ENCODE measurements at places on chromosomes 3 and 15. TPM values are rescaled to one million over a fixed set of nuclear protein-coding genes. Genes with fewer than 3 reads are reported as not detected.

The SERPINI2 gene
- total RNA-seq, result not detected

The TUSC7 gene
- not detected for total RNA-seq

The ISG20 gene
- total RNA-seq, result 151 TPM

The CFAP91 gene
- not detected for total RNA-seq

The ATP8B4 gene
- 39.2 TPM for total RNA-seq

GRCh38 chr3:75129101-75129500 is 514.6 kb upstream of the CNTN3 start:
- DNase-seq, result no peak

DNA sequence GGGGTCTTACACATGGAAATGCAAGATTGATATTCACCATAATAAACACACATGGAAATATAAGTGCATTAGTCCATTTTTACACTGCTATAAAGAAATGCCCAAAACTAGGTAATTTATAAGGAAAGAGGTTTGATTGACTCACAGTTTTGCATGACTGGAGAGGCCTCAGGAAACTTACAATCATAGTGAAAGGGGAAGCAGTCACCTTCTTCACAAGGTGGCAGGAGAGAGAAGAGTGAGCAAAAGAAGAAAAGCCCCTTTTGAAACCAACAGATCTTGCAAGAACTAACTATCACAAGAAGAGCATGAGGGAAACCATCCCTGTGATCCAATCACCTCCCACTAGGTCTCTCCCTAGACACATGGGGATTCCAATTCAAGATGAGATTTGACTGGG is 111.7 kb upstream of the TP63 start:
- DNase-seq, result no peak

DNA sequence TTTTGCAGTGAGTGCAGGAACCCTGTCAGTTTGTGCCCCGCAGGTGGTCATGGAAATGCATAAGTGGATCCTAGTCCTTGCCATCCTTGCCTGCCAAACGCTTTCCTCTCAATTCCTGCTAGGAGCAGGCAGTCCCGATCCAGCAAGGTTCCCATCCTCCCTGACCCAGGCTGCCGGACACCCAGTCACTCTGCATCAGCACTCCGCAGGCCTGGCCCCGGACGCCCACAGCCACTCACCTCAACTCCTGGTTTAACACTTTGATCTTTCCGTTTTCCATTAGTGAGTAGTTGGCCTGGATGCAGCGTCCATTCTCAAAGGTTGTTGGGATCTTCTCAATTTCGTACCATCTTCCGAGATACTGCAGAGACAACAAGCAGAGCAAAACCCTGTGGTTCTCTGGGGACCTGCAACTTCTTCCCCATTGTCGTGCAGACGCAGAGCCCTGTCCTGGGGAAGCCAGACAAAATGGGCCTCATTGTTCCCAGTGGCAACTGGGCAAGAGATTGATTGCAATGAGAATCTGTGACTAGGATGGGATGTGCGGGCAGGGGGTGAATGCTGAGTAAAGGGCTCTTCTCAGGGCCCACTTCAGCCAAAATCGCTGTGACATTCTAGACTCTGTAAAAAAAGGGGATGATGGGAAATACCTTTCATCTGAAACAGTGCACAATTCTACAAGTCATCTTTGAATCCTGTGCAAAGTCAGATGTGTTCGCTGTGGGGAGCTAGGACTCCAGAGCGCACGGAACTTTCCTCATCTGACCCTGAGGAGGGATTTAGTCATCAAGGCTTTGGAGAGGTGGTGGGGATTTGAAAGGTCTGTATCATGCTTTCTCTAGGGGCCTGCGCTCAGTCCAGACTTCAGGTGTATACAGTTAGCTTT is 9.9 kb downstream of the APOD start:
- no peak for DNase-seq

- DNase-seq, result no peak
Observed at GRCh38 chr3:124829819-124830554, 57.2 kb downstream of the ITGB5 start.

DNA sequence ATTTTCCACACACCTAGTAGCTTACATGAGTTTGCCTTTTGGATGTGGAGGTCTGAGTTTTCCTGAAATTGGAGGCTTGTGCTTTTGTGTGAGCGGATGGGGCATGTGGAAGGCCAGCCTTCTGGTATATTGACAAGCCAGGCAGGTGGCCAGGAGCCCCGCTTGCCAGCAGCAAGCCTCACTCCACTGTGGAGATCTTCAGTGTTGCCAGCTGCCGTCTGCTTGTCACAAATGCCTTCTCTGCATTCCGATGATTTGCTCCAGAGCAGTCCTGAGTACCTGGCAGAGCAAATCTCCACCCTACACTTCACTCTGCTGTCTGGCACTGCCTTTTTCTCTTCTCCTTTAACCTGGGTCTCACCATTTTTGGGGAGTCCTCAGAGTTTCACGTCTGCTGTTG is 29.1 kb upstream of the CHST2 start:
- no peak for DNase-seq

- no peak for DNase-seq
Observed at GRCh38 chr15:29712149-29712885, 110.0 kb downstream of the TJP1 start.

- no peak for DNase-seq
Observed at GRCh38 chr15:45892182-45892581, 257.4 kb downstream of the SQOR start.

Data from activated CD8-positive, alpha-beta T cell treated with anti-CD3 and anti-CD28 coated beads, Interleukin-2, amount 10 ng/mL, durations not matched to agents 7 days and 5 days (primary cell).